ENCODE measurements at places on chromosomes 5 and 9. TPM values are rescaled to one million over a fixed set of nuclear protein-coding genes. Genes with fewer than 3 reads are reported as not detected.

DNA sequence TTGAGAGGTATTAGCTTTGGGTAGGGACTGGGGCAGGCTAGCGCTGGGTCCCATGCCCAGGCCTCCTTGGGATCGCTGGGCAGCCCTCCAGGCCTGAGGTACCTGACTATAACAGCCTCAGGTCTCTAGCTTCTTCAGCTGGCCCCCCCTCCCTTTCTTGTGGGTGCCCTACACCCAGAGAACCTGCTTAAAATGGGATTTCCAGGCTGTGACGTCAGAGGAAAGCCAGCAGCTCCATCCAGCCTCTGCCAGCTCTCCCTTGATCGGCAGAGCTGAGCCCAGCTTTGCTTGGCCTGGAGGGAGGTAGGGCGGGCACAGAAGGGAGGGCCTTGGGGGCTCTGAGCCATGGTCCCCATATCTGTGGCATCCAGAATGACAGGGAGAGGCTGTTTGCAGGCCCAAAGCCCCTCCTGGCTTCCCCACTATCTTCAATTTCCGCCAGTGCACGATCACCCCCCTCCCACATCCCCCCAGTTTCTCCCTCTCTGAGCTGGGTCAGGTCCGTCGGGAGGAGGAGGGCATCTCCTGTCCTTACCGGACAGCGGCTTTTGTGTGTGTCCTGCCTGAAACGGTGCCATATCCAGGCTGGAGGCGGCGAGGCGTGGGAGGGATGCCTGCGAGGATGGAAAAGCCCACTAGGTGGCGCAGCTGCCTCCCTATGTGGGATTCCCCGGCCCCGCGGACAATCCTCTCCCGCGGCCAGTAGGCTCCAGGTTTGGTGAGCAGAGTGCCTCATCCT is 10.8 kb downstream of the REEP2 start:
- no peak for DNase-seq

DNA sequence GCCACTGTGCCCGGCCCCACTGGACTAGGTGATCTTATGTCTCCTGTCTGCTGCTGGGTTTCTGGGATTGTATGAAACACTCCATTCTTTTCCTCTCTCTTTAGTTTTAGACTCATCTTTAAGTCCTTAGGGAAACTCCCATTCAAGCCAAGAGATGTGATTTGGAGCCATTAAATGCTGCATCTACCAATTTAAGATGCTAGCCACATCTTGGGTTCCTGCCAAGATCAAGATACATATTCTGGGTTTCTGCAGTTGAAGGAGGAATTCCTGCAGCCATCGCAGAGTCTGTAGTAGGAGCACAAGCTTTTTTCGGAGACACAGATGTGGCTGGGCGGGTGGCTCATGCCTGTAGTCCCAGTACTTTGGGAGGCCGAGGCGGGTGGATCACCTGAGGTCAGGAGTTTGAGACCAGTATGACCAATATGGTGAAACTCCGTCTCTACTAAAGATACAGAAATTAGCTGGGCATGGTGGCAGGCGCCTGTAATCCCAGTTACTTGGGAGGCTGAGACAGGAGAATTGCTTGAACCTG is 23.2 kb downstream of the STXBP1 start:
- no peak for DNase-seq

INIP gene
- 18.3 TPM for total RNA-seq

CARTPT gene
- not detected for total RNA-seq

DNA sequence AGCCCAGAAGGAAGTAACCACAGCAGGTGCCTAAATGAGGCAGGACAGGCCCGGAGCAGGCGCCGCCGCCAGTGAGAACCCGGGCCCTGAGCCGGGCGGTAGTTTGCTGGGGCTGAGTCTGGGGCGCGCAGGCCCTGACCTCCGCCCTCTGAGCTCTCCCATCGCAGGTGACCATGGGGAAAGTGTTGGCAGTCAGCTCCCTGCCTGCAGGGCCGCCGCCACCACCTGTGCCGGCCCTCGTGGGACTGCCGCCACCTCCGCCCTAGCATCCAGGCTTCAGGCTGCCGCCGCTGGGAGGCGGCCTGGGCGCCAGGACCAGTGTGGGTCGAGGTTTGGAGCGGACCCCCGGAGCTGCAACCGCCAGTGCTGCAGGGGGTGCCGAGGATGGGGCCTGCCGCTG is 61.1 kb downstream of the TARS1 start:
- no peak for DNase-seq

GPR21 gene
- 0.58 TPM for total RNA-seq
